ENCODE measurements at places on chromosomes 5 and 9.

DNA sequence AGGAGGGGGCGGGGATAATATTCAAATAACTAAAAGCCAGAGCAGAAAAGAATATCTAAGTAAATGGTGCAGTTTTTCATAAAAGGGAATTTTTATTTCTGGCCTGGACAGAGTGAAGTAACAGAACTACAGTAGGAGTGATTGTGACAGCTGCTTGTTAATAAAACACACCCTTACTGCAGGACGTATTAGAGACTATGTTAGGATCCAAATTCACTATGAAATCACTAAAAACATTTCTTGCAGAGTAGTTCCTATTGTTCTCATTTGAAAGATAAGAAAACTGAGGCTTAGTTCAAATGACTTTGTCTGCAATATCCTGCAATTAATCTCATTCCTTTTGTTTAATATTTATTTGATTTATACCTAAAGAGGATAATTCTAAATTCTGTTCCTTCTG, 39.5 kb downstream of the FAM174A start:
- DNase-seq = no peak

DNA sequence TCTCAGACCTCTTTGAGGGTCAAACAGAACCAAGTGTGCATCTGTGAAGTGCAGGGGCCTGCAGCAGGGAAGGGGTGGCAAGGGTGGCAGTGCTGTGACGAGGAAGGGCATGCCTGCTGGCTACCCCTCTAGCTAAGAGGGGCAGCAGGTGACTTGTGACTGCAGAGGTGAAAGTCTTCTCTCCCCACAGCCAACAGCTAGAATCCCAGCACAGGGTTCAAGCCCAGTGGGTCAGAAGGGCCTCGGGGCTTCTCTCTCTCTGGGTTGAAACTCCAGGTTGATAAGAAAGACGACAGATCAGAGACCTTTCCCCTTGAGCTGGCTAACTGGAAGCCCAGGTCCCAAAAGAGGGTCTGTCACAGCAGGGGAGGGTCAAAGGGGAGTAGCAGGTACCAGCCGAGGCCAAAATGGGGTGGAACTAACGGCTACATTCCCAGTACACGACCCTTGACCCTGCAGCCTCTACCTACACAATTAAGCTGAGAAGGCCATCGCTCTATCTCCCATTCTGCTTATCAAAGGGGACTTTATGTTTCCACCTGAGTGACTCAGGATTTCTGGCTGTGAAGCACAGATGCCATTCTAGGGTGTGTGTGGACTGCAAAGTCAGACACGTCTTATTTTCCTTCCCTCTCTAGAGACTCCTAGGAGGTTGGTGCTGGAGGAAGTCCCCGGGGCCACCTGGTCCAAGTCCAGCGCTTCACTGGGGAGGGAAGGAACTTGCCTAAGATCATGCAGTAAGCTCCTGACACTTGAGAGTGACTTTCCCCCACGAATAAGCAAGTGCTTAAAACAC, 14.6 kb downstream of the ANKS6 start:
- DNase-seq = no peak

GRCh38 chr5:79832911-79833310, 143.3 kb downstream of the CMYA5 start:
- DNase-seq = no peak

GRCh38 chr5:24621792-24622191, 23.0 kb downstream of the CDH10 start:
- no peak for DNase-seq

- no peak for DNase-seq
These were observed 45.4 kb downstream of the PTTG1 start for GRCh38 chr5:160466889-160467554.

DNA sequence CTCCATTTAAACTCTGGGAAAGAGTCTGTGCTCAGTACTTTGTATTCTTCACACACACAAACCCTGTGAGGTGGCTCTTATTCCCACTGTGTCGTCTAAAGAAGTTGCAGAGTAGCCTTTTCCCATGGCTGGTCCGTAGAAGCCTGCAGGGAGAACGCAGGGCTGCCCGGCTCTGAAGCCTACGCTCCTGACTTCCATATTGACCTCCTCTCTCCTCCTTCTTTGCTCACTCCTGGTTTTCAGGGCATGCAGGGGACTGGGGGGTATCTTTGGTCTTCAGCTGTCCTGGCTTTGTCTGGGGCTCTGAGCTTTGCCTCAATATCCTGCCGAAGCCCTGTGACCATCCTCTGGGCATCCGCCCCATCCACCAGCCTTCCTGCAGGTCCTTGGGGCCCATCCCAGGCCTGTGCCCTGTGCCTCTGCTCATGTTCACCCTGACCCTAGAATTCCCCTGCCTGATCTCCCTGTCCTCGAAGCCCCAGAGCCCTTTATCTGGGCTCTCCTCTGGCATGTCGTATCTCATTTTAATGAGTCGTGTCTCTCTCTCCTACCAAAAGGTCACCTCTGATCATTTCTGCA, 83.8 kb upstream of the FSTL4 start:
- DNase-seq = no peak

GRCh38 chr5:115333164-115333563, 36.7 kb upstream of the CCDC112 start:
- DNase-seq = peak; percentile 56

DNA sequence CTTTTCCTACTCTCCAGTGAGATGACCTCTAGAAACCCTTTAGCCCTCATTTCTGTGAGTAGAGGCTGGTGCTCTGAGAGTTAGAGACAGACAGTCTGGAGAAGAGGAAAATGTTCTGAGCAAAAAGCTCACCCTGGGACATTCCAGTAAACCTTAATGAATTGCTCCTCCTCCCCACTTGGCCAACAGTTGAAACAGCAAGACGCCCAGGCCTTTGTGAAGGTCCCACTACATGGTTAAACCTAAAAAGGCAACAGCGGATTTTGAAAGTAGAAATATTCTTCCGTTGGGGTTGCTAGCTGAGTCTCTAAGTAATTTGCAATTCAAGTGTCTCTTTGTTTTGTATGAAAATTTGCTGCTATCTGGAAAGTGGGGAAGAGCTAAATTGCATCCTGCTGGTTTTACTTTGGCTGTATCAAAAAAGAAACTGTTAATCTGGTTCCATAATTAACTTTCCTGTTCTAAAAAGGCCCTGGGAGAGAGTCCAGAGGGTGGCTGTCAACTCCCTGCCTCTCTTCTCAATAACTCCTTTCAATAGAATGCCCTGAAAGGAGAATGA, 63.8 kb downstream of the ATP10B start:
- no peak for DNase-seq

GRCh38 chr5:149936700-149937091, 7.9 kb downstream of the PDE6A start:
- no peak for DNase-seq

DNA sequence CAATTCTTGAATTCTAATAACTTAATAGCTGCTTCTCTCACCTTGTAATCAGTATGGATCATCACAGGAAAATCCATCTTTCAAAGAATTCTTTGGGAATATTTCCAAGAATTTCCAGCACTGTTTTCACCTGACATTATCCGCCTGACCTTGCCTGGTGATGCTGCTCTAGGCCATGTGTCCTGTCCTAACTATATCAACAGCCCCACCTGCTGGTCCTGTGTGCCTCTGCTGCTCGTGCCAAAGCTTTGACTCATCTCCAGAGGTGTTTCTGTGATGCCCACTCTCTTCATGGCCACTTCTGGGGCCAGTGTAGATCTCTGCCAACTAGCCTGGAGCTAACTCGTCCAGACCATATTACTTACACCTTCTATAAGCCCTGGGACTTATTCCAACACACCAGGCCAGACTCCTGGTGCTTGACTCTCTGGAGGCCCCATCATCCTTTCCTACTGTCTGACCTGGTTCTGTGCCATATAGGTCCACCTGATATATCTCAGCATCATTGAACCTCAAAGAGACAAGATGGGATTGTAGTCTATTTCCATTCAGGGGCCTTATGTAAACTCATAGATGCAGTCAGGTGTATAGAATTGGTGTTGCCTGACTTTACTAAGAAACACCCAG, 67.5 kb upstream of the CKMT2 start:
- peak; percentile 31 for DNase-seq

- DNase-seq = no peak
These were observed 307.0 kb downstream of the ARRDC3 start for GRCh38 chr5:91076138-91076537.

GRCh38 chr5:85441853-85442252, 1057.2 kb upstream of the EDIL3 start:
- no peak for DNase-seq

GRCh38 chr9:114390952-114391351, 3.2 kb upstream of the AKNA start:
- DNase-seq = no peak

GRCh38 chr5:85069659-85070640, 685.3 kb upstream of the EDIL3 start:
- no peak for DNase-seq

- DNase-seq = no peak
These were observed 125.4 kb upstream of the ADAMTS16 start for GRCh38 chr5:5014586-5015235.

GRCh38 chr5:88967633-88968585, 84.9 kb upstream of the MEF2C start:
- no peak for DNase-seq

DNA sequence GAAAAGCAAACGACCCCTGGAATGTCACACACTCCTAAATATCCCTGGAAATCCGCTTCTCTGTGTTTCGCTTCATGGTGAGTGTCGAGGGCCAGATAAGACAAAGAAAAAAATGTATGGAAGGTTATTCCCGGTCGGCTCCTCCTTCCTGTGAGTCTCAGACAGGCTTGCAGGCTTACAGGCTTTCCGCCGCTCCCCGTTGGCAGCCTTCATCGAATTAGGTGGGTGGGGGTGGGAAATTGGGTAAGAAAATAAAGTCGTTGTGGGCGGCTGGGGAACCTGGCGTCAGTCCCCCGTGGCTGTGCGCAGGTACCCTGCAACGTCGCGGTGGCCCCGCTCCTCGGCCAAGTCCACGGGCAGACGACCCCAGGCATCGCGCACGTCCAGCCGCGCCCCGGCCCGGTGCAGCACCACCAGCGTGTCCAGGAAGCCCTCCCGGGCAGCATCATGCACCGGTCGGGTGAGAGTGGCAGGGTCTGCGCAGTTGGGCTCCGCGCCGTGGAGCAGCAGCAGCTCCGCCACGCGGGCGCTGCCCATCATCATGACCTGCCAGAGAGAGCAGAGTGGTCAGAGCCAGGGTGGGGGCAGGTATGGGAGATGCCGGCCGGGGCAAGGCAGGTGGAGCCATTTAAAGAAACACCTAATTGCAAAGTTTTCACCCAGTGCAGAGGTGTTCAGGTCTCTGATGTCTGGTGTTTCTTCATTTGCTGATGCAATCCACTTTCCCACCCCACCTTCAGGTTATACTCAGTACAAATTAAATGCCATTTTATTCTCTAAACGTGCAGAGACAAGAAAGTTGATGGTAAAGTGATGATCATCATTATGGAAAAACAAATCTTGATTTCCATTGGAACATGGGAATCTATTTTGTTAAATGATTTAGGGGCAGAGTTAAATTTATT, 3.2 kb downstream of the CDKN2B start:
- DNase-seq = no peak

DNA sequence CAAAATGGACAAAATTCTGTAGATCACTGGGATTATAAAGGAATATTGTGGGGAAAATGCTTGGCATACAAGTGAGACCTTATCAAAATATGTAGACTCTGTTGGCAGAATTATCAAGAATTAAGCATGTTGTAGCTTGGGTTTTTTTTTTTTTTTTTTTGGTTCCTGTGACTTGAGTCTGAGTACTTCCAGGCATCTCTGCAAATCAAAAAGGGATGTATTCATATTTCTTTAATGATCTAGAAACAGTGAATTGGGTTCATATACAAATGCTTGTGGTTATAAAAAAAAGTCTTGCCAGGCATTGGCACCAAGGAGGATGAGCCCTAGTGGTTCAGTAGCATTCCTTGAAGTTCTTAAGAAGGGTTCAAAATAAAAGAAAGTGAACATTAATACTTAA, 292.2 kb downstream of the ARHGAP26 start:
- DNase-seq = no peak

GRCh38 chr5:96909435-96909834, 26.4 kb upstream of the LNPEP start:
- no peak for DNase-seq

GRCh38 chr5:141465351-141465750, 10.4 kb upstream of the PCDHGC3 start:
- DNase-seq = no peak

DNA sequence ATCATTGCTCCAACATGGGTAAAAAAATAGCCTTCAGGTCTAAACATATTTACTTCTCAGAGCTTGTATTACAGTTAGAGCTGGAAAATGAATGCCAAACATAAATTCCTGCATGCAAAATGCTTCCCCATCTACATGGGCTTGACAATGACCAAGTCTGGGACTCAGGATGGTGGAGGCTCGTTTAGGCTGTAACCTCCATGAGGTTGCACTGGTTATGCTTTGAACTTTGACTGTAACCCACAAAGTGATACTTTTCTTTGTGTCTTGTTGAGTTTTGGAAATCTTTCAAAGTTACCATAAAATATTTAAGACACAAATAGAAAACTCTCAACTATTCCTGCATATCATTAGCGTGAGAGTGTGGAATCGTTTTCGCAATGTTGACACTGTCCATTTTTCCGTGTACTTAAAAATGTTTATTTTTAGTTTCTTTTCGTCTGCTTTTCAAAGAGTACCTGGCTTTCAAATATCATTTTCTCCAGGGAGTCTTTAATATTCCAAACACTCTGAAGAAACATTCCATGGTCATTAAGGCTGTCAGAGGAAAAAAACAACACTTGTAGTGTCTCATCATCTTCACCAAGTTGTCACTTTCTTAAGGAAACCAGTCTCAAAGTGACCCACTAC, 487.8 kb downstream of the ENC1 start:
- DNase-seq = no peak

GRCh38 chr9:111038331-111039230, at the start of gene LPAR1:
Gene LPAR1 (minus strand): TSS chr9:111038470. CDS start chr9:110972117, 66,353 bp downstream.
- DNase-seq = no peak

DNA sequence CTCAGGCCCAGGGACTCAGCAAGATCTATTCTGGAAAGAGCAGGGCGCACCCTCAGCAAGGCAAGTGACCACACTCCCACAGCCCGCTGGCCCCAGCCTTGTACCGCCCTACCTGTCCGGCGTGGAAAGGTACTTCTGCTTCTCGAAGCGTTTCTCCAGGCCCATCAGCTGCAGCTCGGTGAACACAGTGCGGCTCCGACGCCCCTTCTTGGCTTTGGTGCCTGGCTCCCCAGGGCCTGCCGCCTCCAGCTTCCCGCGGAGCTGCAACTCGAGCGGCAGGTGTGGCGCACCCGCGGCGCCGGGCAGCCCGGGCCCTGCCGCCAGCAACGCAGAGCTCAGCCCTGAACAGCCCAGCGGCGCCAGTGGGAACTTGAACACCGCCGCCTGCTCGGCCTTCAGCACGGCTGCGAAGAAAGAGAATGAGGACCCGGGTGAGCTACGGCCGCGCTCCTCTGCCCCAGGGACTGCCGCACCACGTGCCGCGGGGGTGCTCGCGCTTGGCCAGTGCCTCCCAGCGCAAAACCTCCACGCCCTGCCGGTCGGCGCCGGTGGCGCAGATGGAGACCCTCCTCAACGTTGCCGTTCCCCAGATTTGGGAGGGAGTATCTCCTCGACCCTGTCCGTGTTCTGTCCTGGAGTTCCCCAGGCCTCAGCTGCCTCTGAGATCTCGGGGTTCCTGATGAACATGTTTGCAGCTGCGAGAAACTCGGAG, 2.2 kb downstream of the BARX1 start:
- DNase-seq = no peak

GRCh38 chr9:113454914-113455761, 8.4 kb upstream of the RGS3 start:
- DNase-seq = no peak
